SW 1271 (cell line): ENCODE measurements at places on chromosomes 1 and 21.

GRCh38 chr1:206768472-206769303, 1.9 kb upstream of the IL19 start:
- no peak for DNase-seq

GRCh38 chr1:61111084-61112004, 29.0 kb downstream of the NFIA start:
- no peak for DNase-seq

GRCh38 chr1:108592030-108592759, 32.3 kb downstream of the EEIG2 start:
- DNase-seq = no peak

DNA sequence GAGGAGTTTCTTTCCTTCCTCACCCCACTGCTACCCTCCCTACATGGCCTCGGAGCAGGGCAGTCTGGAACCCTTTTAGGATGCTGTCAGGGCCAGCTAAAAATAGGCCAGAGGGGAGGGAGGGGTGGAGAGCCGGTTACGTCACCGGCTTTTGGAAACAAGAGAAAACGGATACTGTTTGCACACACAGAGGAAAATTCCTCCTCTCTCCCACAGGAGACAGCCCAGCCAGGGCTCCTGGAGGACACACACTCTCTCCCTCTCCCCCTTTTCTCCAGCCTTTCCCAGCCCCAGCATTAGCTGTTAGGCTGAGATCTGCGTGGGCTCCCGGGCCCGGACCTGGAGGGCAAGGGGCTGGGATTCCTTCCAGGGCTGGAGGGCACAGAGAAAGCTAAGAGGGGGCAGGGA, 20.0 kb upstream of the ALDH4A1 start:
- DNase-seq = no peak

DNA sequence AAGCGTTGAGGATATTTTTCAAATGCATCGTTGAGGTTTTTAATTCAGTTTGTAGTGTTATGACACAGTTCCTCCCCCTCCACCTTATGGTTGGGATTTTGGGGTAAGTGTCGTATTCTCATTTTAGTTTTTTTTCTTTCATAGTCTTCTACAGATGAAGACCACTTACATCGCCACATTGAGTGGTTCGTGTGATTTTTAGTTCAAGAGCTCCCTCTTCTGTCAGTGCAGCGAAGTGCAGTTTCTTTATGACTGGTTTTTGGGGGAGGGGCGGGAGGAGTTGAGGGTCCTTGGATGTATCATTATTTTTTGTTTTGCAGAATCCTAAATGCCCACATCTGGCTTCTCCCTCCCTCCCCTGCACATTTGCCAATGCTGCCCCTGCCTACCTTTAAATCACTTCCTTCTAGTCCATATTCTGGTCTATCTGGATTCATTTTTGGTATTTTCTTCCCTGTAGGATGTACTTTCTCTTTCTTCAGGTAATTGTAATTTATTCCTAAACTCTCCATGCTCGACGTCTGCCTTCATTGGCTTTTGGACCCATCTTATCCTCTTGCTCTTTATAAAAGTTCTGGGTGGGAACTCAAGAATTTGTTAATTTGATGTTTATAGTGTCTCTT, 433.1 kb downstream of the CAMTA1 start:
- DNase-seq = no peak

- no peak for DNase-seq
Observed at GRCh38 chr1:169899519-169900217, 6.0 kb upstream of the SCYL3 start.

DNA sequence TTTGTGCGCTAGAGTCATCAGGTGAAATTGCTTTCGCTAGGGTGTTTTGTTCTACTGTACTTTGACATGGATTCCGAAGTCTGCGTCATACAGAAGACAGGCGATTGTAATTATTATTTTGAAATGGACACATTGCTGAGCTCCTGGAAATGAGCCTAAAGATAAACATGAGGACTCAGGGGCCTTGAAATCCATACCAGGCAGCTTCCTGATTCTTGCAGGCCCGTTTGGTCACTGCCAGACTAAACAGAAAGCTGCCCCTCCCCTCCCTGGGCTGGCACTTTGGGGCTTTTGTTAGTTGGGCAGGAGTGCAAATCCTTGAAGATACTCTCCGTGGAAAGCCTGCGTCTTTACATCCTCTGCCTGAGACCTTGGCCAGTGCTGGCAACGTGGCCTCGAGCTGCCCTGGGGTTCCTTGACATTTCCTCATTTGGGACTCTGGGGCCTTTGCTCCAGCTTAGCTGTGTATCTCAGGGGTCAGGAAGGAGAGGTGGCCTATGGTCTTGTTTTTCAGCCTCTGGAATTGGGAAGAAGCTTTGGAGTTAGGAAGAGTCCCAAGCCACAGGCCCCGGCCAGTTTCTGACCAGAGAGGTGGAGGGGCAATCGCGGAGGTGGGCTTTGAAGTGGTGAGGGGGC, 26.9 kb upstream of the KCNE2 start:
- no peak for DNase-seq

GRCh38 chr1:52628614-52629324, 4.2 kb upstream of the SHISAL2A start:
- DNase-seq = no peak

GRCh38 chr21:44074315-44074958, 32.8 kb upstream of the PWP2 start:
- no peak for DNase-seq
